Left hindlimb (tissue), 1 donor: ENCODE measurements at places on chromosomes 11 and 22.
A peak's percentile ranks its signal among the peaks of the same experiment; 100 is the strongest.

- peak; percentile 87 for DNase-seq
These were observed 30.9 kb upstream of the WNT7B start for GRCh38 chr22:46007848-46008261.

DNA sequence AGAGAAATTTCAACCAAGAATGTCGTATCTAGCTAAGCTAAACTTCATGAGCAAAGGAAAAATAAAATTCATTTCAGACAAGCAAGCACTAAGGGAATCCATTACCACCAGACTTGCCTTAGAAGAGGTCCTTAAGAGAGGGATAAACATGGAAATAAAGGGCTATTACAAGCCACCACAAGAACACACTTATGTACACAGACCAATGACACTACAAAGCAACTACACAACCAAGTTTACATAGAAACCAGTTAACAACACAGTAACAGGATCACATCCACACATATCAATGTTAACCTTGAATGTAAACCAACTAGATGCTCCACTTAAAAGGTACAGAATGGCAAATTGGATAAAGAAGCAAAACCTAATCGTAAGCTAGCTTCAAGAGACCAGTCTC, 38.0 kb downstream of the TMEM123 start:
- DNase-seq = no peak

GRCh38 chr22:42116848-42117424, 13.7 kb downstream of the CYP2D6 start:
- DNase-seq = no peak

- DNase-seq = no peak
These were observed 22.1 kb upstream of the IGLL5 start for GRCh38 chr22:22865311-22866072.

DNA sequence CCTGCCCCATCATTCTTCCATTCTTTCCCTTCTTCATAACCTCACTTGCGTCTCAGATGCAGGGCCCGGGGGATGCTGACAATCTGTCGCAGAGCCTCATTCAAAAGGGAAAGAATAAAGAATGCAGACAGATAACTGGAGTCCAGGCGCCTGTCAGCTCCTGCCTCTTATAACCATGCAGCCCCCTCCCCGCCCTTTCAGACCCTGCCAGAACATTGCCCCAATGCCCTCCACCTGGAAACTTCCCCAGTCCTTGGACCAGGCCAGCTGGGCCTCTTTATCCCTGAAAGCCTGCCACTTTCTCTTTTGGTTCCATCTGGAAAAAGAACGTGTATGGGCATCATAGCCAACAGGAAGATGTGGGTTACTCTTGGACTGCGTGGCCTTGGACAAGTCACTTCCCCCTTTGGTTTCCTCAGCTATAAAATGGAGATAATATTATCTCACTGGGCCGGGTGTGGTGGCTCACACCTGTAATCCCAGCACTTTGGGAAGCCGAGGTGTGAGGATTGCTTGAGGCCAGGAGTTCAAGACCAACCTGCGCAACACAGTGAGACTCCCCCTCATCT, 2.1 kb upstream of the TCF20 start:
- DNase-seq = no peak

- DNase-seq = no peak
These were observed 124.4 kb upstream of the PGR start for GRCh38 chr11:101254037-101254436.

- DNase-seq = no peak
These were observed 57.2 kb upstream of the LRRC55 start for GRCh38 chr11:57124505-57124904.

DNA sequence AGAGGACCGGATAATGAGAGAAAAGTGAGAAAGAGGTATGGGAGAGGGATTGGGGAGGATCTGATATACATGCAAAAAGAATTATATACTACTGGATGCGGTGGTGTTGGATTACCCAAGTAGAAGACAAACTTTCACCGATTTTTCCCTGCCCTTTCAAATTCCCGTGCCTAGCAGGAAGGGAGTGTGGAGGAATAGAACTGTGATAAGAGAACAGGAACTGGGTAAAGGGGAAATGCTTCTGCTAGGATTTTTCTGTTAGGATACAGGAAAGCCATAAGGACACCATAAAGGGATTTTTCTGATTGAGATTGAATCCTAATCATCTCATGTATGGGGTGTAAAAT, 480 bp upstream of the MTMR2 start:
- no peak for DNase-seq

DNA sequence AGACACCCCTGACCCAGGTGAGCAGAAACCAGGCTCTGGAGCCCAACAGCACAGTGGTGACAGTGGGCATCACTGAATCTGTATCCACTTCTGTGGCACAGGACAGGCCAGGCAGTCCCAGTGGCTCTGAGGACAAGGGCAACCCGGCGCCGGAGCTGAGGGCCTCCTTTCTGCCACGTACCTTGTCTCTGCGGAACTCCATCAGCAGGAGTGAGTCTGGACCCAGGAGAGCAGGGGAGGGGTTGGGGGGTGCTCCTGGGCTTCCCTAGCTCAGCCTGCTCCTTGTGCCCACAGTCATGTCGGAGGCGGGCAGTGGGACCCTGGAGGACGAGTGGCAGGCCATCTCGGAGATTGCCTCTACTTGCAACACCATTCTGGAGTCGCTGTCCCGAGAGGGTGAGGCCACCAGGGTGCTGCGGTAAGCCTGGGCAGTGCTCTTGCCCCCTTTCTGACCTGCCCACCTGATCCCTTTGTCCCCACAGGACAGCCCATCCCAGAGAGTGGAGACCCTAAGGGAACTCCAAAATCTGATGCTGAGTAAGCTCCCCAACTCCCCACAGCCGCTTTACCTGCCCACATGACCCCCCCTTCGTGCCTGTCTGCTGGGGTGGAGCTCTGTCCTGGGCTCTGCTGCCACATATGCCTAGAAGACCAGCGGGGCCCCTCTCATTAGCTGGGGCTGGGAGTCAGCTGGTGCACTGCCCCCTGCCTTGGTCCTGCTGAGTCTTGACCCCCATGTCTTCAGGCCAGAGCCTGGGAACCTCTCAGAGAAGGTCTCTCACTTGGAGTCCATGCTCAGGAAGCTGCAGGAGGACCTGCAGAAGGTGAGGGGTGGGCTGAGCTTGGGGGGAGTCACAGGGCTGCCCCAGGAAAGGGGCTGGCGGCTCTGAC, 12.0 kb downstream of the SIPA1 start:
- DNase-seq = peak; percentile 26

DNA sequence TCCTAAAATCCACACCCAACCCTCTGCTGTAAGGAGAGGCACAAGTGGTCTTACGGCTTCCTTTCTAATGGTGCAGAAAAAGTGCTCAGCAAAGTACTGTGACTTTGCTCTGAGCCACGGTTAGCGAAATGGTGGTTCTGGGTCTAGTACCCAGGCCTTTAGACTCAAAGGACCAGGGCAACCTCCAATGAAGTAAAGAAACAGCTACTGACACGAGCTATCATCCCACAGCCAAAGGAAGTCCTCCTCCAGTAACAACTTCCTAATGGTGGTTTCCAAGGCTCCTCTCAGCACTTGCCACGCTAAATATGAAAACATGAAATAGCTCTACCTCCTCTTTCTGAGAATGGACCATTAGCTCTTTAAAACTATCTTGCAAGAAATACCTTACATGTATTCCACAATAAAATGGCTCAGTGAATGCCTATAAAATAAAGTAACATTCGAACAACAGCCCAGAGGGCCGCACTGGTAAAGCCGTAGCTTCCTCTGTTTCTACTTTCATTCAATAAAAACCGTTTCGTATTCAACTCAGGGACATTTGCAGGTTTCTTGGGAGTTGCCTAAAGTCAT, 122.4 kb downstream of the ETS1 start:
- no peak for DNase-seq

DNA sequence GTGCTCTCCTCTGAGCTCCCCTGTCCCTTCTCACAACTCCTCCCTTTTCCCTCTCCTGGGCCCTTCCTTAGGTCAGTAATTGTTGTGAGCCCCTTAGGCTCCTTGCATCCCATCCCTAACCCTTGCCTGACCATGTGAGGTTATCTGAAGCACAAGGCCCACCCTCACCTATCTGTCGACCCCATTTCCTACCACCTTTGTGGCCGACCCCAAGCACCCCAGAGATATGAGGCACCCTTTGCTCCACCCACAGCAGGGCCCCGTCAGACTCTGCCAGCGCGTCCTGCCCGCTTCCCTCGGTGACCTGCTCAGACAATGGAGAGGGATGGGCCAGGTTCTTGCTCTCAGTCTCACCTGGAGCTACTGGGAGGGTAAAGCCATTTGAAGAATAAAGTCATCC, 1.3 kb downstream of the GNG3 start:
- DNase-seq = no peak

DNA sequence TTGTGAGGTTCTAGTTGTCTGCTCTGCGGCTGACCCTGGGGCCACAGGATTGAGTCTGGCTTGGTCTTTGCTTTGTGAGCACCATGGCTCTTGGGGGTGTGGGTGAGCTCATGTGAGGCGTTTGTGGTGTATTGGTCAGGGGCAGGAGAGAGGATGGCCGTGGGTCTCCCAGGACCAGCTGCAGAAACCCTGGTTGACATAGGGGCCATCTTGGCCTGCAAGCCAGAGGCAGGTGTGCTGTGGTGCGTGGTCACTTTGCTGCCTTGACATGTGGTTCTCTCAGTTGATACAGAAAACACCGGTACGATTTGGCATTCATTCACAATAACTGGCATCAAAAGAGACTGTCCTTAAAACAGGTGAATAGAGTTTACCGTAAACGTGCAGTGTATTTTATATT, 11.3 kb downstream of the PHRF1 start:
- no peak for DNase-seq

DNA sequence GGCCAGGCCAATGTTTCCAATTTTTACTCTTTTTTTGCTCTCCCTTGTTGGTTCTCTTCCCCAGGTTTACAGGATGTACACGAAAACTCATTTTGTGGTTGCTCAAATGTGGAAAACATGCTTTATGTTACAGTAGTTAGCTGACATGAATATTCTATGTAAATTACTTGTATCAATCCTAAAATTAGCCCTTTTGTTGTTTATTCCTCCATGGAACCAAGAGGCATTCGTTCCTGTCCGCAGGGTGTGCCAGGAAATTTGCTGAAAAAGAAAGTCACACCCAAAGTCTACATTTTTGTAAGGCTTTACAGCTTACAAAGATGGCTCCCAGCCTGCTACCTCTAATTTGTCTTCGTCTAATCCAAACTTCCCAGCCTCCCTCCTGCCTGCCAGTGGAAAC, 652.3 kb downstream of the ETS1 start:
- DNase-seq = no peak

DNA sequence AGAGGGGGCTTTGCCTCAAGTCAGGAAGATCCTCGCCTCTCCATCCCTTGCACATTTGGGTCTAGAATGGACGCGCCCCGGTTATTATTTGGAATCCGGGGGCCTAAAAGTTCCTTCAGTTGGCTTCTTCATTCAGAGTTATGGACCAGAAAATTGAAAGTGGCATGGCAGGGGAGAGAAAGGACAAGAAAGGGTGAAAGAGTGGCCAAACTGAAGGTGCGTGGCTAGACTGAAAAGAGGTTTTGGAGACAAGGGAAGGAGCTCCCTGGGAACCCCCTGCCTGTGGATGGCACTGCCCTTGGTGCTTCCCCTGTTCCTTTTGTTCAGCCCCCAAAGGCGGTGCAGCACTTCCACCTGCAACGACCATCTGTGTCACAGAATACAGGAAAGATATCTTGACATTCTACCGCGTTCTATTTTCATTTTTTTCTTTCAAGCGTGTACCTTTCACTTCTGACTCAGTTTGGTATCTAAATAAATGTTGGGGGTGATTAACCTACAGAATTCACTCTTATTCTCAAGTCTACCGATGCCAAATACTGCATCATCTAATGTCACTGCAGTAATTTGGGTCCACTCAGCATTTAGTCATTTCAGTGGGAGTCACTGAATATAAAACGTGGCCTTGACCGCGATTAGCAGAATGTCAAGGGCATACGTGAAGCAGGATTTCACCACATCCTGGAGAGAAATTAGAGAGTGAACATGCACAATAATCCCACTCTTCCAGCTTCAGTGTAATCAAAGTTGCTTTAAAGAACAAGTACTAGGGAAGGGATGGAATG, 88.1 kb upstream of the ARHGAP32 start:
- no peak for DNase-seq

GRCh38 chr11:117084992-117085391, 13.2 kb downstream of the SIK3 start:
- DNase-seq = no peak

DNA sequence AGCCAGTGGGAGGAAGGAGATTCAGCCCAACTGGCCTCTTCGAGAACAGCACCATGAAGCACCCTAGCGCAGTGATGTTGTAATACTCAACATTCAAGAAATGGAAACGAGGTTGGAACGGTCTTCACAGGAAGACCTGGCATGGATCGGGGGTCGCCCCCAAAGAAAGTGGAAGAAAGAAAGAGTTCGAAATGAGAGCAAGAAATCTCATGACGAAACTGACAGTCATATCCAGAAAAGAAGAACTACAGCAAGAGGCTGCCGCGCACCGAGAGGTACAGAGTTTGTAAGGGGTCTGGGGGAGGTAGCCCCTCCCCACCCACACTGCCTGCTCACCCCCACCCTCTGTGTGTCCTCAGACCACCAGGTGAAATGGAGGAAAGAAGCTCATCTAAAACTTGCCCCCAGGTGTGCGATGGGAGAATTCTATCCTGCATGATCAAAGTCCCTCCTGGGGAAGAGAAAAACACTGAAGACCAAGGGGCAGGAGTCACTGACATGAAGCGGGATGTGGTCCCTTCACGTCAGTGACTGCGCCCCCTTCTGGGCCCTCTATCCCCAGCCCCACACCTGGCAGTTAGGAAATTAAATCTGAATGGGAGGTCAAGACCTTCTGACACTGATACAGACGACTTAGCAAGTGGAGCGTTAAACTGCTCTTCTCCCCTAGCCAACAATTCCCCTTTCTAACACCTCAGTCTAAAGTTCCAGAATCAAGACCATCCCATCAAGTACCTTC, 52.9 kb upstream of the SPATA19 start:
- no peak for DNase-seq

- no peak for DNase-seq
These were observed 50.6 kb upstream of the TOP3B start for GRCh38 chr22:22032906-22033802.

- no peak for DNase-seq
These were observed 124.0 kb downstream of the ETS1 start for GRCh38 chr11:128463371-128463829.

- DNase-seq = no peak
These were observed 23.2 kb upstream of the NRGN start for GRCh38 chr11:124716591-124716990.

DNA sequence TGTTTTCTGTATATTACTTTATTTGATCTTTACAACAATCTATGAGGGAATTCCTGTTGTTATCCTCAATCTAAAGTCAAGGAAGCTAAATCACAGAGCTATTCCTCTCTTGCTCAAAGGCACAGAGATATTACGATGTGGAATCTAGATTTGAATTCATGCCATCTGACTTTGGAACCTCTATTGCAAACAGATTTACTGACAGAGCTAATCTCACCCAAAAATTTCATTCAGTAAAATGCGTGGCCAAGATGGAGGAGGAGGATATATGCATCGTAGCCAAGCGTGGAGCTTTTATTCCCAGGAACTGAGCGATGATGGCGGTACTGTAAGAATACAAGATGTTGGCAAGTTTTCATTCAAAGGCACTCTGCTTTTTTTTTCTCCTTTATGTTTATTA, 791.8 kb downstream of the CNTN5 start:
- no peak for DNase-seq

DNA sequence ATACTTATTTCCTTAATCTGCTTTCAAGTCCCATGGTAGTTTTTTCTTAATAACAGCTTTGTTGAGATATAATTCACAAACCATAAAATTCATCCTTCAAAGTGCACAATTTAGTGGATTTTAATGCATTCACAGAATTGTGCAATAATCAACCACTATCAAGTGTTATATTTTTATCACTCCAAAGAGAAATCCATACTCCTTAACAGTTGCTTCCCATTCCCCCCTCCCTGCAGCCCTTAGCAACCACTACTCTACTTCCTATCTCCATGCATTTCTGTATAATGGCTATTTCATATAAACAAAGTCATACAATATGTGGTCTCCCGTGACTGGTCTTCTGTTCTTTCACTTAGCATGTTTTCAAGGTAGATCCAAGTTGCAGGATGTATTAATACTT, 18.8 kb upstream of the NUP50 start:
- no peak for DNase-seq
